IPS DF 19.7 (cell line): ENCODE measurements at places on chromosomes 4 and X.

DNA sequence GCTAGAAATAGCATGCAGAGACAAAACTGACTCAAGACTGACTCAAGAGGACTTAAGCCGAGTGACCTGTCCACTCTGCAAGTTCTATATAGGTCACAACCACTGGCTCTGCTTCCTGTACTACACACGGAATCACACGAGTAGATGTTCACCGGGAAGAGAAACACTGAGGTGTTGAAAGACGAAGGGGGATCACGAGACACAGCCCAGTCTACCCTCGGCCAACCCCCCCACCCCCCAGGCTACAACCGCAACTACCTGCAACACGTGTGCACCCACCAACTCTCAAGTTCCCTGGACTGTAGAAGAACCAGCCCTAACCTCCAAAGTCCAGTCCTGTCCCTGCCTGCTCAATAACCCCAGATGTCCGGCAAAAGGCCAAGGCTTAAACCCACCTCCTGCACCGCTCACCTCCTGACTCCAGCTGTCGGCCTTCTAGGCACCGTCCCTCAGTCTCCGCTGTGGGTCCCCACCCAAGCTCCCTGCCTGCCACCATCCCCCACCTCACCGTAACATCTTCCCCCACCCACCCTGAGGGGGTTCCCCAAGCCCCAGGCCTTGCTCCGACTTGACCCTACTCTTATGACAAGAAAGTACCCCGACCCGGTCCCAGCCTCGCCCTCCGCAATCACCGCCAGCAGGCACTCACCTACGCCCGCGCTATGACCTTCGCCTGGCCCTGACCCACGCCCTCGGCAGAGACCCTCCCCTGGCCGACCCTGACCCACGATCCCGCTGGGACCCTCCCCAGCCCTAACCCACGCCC is 739 bp downstream of the GAK start:
- DNase-seq = no peak

DNA sequence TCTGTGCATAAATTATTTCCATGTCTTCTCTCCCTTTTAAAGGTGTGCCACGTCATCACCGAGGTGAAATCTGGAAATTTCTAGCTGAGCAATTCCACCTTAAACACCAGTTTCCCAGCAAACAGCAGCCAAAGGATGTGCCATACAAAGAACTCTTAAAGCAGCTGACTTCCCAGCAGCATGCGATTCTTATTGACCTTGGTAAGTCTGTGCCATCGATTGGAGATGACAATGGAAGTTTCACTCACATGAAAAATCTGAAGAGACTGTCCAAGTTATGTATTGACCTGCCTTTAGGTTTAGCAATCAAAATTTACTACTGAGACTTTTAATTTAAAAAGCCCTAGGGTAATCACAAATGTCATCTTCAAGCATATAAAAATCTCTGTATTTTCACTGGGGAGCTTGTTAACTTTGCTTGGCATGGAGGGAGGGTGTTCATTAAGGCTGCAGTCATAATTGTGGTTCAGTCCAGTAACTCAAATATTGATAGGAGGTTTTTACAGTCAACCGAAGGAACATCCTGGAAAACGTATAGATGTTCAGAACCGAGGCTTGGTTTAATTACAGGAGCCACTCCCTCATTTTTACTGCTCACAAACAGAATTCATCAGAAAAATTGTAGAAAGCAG is 142.9 kb downstream of the PTTG2 start:
- no peak for DNase-seq

GRCh38 chrX:21373001-21373400 is 1.2 kb upstream of the CNKSR2 start:
- DNase-seq = no peak

DNA sequence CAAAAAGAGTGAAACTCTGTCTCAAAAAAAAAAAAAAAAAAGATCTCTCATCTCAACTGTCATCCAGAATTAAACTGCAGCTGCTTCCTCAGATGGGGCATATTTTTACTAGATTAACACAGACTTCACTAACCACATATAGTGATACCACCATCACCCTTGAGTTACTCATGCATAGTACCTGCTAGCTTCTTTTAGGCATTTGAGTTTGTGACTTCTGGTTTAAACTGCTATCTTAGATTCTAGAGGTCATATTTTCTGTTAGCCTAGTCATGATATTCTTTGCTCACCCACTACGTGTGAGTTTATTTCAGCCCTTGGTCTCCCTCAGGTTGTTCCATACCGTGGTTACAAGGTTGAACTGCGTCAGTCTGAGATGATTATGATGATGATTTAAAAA is 154.9 kb upstream of the BMP3 start:
- no peak for DNase-seq

GRCh38 chr4:113094331-113094730 is 44.9 kb downstream of the ANK2 start:
- DNase-seq = no peak

DNA sequence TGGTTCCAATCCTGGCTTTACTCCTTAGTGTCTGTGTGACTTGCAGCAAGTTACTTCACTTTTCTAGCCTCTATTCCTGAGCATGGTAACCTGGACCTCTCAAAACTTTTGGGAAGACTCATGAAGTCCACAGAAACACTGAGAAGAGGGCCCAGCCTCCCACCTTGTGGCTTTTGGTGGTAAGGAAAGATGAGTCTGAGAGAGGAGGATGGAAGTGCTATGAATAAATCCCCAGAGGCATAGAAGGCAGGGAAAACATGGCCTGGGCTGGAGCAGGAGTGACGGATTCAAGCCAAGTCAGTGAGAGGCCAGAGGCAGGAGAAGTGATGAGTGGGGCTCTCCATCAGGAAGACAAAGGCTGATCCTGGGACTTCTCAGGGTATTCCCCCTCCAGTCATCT is 10.9 kb upstream of the MAGEA4 start:
- no peak for DNase-seq

GRCh38 chr4:155444721-155445120 is 68.0 kb upstream of the MAP9 start:
- no peak for DNase-seq
